NCI-H187 treated with DMSO at 0.1 percent for 48 hours (cell line): ENCODE measurements at places on chromosomes 16 and 17.

DNA sequence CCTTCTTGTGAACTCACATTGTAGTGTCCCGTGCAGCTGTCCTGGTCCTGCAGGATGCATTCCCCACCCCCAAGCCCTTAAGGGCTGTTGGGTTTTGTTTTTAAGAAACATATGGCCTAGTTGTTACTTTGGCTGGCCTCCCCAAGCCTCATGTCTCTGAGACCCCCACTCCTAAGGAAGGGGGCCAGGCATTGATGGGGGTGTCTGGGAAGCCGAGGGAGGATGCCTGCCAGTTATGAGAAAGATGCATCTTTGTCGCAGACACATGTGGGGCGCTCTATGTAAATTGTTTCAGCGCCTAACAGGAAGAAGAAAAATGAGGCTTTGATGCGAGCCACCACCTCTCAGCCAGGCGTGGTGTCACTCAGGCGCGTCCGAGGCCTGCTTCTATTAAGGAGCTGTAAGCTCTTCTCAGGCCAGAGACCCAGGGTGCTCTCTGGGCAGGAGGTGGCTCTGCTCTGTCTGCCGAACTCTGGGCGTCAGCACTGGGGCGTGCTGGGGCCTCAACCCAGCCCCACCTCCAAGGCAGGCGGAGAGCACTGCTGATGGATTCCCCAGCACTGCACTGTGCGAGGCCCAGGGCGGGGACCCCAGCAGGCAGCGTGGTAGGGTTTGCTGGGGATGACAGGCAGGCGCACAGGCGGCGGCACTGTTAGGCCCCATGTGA lies 70.6 kb downstream of the SREBF1 start:
- no peak for DNase-seq

DNA sequence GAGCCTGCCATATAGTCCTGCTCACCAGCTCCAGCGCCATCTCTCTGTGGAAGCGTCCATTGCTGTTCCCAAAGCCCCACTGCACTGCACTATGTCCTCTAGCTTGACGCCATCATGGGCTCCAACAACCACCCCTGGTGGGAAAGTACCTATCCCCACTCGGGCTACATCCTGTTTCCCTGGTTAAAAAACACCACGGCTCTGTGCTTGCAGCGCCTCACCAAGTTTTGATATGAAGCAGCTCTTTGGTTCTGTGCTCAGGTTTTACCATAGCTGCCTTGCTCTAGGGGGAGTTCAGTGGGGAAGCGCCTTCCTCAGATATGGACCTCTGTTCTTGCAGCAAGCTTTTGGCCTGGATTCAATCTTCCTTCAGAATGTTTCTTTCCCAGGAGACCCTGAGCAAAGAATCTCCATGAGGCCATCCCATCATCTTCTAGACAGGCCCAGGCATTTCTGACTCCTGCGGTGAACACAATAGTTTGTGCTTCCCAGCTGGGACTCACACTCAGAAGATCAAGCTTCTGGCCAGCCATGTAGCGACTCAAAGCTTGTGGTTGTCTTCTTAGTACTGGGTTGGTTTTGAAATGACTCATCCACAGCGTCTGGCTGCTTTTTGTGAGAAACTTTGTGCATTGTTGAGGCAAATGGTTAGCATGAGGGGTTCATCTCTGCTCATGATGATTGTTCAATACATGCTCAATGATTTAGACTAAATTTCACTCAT lies 39.5 kb downstream of the DYNLRB2 start:
- no peak for DNase-seq

DNA sequence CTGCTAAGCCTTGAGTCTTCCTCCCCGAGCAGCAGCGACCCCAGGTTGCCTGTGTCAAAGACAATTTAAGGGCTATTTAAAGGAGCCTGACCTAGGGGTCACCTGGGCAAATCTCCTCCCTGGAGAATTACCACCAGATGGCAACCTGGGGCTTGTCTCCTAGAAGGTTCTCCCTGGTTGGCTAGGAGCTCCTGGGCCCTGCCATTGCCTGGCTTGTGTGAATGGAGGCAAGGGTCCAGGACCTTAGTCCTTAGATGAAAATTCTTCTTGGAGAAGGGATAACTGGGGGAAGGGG lies 51.3 kb upstream of the TAC4 start:
- no peak for DNase-seq

- DNase-seq, result no peak
Measured at GRCh38 chr17:48636177-48637018, 10.2 kb upstream of the HOXB9 start.

- no peak for DNase-seq
Measured at GRCh38 chr16:24610416-24610755, 71.0 kb downstream of the RBBP6 start.

DNA sequence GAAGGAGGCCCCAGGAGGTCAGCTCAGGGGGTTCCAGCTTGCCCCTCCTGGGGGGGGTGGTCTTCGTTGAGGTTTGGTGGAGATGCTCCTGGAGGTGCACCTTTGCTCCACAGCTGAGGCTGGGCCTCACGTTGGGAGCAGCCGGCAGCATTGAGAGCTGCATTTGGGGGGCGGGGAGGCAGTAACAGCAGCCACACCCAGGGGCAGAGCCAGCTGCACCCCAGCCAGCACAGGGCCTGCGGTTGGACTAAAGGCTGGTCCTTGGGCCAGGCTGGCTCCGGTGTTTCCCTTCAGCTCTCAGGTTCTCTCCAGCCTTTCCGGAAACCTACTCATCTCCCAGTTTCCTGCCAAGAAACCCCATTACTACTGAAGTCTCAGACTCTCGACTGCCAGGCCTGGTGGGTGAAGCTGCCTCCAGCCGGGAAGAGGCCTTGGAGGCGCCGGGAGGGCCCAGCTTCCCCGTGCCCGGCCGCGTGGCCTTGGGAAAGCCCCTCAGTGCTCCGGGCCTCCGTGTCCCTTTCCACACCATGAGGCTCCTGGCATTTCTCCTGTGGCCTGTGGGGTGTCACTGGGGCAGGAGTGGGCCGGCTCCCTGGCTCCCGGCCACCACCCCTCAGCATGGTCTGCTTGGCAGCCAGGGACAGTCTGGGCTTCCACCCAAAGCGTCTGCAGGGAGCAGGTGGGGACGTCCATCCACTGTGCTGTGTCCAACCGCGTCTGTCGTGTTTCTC lies 14.0 kb upstream of the BAIAP2 start:
- DNase-seq, result no peak

DNA sequence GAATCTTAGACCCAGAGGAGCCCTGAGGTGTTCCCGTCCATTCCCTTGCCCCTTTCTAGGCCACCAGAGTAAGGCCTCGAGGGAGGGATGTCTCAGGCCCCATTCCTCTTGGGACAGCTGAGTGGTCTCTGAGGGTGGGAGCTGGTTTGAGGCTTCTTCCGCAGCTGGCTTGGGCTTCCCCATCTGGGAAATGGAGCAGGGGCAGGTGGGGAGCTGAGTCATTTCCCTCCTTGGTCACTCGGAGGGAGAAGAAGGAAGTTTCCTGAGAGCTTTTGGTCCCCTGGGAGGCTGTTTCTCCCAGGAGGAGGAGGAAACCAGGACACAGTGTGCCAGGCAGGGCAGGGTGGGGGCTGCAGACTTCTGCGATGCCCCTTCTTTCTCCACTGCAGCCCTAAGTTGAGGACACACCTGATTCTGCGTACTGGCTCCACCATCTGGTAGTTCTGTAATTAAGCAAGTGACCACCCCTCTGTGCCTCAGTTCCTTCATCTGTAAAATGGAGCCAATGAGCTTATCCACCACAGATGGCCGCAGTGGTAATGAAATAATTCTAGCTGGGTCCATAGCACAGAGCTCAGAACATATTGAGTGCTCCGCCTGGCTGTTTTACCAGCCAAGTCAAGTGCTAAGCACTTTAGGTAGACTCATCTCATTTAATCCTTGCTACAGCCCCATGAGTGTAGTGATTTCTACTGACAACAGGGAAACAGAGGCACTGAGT lies 1.6 kb upstream of the KCNJ12 start:
- DNase-seq, result no peak

DNA sequence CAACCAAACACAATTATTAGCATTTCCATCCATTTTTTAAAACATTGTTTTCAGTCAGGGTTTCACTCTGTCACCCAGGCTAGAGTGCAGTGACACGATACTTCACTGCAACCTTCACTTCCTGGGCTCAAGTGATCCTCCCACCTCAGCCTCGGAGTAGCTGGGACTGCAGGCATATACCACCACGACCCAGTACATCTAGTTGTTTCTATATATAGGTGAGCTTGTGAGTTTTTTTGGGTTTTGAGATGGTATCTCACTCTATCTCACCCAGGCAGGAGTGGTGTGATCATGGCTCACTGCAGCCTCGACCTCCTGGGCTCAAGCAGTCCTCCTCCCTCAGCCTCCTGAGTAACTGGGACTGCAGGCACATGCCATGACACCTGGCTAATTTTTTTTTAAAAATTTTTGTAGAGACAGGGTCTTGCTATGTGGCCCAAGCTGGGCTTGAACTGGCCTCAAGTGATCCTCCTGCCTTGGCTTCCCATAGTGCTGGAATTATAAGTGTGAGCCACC lies 21.5 kb upstream of the ATP5MC1 start:
- no peak for DNase-seq

- DNase-seq, result no peak
Measured at GRCh38 chr16:27740496-27741201, 190.7 kb downstream of the KATNIP start.

DNA sequence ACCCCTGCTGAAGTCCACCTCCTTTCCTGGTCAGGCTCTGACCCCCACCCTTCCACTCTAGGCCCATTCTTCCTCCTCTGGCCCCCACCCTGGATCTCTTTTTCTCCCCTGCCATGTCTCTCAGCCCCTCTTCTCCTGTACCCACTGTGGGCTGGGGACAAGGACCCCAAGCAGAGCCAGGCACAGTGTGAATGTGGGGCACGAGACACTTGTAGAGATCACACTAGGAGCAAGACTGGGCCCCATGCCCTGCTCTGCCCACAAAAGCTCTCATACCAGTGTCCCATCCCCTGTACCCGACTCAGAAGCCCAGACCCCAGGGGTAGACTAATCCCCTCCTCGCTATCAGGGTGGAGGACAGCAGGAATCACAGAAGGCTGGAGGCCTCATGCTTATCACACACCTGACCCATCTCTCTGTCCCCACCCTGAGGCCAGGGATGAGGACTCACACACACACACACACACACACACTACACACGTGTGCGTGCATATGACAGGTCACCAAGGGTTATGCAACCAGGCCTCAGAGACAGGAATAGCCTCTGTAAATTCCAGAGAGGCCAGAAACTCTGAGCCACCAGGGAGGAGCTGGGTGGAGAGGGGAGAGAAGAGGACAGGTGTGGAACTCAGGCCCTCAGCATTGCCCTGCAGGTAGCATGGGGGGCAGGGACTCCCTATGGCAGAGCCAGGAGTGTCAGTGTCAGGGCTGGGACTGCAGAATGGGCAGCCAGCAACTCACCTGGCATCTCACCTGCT lies 21.1 kb downstream of the ARHGAP27 start:
- DNase-seq, result no peak

- DNase-seq, result no peak
Measured at GRCh38 chr17:35222452-35222851, 20.4 kb upstream of the SLFN5 start.

- no peak for DNase-seq
Measured at GRCh38 chr17:2985318-2985717, 78.1 kb downstream of the OR1D5 start.

- no peak for DNase-seq
Measured at GRCh38 chr17:27356091-27356705, 62.3 kb downstream of the WSB1 start.

DNA sequence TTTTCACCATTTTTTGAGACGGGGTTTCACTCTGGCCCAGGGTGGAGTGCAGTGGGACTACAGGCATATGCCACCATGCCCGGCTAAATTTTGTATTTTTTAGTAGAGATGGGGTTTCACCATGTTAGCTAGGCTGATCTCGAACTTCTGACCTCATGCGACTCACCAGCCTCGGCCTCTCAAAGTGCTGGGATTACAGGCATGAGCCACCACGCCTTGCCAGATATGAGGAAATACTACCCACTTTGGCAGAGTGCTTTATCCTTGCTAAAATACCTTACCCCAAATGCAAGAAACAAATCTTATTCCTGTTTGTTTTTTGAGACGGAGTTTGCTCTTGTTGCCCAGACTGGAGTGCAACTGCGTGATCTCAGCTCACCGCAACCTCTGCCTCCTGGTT lies 62.9 kb upstream of the MGAT5B start:
- no peak for DNase-seq

GRCh38 chr16:73154063-73154870 lies 106.3 kb upstream of the ZFHX3 start:
- no peak for DNase-seq

DNA sequence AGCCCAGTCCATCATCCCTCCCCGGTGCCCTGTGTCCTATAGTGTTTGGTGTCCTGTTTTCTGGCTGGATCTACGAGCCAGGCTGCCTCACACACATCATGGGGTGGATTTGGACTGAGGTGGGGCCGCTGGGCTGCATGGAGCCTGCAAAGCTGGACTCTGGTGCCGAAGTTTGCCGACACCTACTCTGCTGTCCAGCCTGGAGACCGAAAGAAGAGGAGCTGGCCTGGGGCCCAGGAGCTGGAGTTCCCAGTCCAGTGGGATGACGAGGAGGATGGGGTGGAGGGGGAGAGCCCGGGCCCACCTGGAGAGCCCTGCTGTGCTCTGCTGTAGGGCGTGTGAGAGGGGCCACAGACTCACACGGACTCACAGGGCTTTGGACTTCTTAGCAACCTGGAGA lies 40.3 kb upstream of the ENPP7 start:
- DNase-seq, result no peak

- DNase-seq, result no peak
Measured at GRCh38 chr16:10579575-10579964, 828 bp downstream of the EMP2 start.

- no peak for DNase-seq
Measured at GRCh38 chr17:70968302-70968701, 799.0 kb downstream of the KCNJ2 start.

- no peak for DNase-seq
Measured at GRCh38 chr17:50499721-50500120, 8.5 kb upstream of the MYCBPAP start.

GRCh38 chr16:86249631-86250030 lies 260.7 kb upstream of the FOXF1 start:
- no peak for DNase-seq

DNA sequence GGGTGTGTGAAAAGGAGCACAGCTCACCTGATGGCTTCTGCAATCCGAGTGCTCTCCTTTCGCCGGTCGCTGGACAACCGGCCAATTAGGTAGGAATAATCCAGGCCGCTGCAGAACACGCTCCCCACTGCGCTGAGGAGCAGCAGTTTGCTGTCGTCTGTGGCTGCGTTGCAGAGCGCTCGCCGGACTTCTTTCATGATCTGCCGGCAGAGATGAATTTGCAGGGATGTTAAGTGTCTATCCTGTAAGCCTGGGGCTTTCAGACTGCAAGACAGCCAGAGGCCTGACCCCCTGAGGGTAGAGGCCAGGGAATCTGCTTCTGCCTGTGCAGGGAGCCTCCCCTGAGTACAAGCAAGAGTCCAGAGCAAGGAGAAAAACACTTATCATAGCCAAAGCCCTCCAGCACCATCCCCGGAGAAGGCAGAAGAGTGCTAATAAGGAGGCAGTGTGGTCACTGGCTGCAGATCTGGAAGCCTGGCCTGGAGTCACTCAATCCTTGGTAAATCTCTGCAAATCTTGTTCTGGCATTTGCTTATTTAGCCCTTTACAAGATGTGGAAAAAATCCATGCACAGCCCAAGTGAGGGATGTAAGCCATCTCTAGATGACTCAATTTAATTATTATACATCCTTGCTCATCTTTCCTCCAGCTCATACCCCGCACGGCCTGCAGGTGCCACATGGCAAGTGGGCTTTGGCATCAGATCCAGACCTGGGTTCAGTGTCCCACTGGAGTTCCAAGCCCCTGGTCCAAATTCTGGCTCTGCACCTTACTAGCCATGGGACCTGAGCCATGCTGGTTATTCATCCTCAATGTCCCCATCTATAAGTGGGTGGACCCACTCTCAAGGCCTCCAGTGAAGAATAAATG lies 80.2 kb downstream of the DYNLRB2 start:
- DNase-seq, result no peak

- no peak for DNase-seq
Measured at GRCh38 chr17:44400226-44400847, 10.9 kb upstream of the ITGA2B start.
